CD14-positive monocyte (primary cell): ENCODE measurements at places on chromosomes 2 and 18.

GRCh38 chr2:126661702-126662500, 5.9 kb downstream of the GYPC start:
- no peak for DNase-seq

DNA sequence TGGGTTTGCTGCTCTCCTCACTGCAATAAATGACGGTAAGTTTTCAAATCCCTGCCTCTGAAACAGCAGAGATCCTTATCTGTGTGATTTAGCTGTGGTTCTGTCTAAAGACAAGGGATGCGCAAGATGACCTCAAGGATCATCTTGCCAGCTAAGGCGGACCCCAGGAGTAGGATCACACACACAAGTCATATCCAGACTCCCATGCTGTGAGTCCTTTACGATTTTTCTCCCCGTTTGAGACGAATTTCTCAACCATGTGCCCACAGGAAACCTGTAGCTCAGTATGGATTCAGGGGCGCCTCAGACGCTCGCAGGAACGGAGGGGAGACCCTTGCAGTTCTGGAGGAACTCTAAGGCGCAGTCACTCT, 11.1 kb upstream of the DCTN1 start:
- DNase-seq = no peak

DNA sequence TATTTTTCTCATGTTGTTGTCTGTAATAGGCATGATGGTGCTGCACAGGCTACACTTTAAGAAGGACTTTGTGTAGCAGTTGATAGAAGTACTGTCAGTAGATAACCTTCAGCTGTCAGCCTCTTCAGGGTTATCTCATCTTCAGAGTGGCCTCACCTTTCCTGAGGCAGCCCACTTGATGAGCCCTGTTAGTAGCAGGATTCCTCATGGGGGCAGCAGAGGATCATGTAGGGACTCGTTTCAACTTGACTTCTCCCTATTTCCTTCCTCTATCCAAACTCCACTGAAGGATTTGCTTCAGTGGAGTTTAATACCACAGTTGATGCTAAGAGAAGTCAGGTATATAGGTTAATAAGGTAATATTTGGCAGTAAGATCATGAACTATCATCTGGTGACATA, 530.3 kb upstream of the FSIP2 start:
- DNase-seq = no peak

GRCh38 chr2:185811580-185811979, 73.0 kb downstream of the FSIP2 start:
- DNase-seq = no peak

- DNase-seq = no peak
These were observed 22.9 kb downstream of the APCDD1 start for GRCh38 chr18:10477121-10477862.

DNA sequence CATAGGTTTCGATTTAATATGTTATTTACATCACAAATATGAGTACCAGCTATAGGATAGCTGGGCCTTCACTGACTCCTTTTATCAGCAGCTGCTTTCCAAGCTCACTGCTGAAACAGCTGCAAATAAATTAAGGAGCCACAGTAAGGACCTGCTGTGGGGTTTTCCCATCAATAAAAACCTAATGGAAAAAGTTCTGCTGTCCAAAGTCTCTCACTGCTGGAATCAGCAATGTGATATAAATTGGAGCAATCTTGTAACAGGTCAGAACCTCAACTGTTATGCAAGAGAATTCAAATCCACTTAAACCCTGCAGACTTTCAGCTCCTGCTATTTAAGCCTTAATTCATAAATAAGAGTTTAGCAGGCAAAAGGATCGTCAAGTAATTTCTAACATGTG, 61.3 kb downstream of the NEB start:
- no peak for DNase-seq

DNA sequence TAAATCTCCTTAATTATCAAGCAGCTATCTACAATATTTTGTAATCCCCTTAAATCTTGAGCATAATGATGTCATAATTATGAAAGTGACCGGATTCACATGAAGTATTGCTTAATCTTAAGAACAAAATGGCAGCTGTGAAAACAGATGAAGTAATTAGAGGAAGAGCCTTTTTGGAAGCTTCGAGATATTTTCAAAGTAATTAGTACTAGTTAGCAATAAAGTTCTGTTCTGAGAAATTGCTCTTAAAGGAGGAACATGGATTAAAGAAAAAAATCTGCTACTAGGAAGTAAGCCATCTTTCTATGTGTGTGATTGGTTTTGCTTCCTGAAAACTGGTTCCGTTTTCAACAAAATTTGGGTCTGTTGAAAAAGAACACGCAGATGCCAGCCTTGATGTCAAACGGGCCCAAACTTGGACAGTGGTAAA, 18.3 kb downstream of the CLUL1 start:
- peak; percentile 76 for DNase-seq

DNA sequence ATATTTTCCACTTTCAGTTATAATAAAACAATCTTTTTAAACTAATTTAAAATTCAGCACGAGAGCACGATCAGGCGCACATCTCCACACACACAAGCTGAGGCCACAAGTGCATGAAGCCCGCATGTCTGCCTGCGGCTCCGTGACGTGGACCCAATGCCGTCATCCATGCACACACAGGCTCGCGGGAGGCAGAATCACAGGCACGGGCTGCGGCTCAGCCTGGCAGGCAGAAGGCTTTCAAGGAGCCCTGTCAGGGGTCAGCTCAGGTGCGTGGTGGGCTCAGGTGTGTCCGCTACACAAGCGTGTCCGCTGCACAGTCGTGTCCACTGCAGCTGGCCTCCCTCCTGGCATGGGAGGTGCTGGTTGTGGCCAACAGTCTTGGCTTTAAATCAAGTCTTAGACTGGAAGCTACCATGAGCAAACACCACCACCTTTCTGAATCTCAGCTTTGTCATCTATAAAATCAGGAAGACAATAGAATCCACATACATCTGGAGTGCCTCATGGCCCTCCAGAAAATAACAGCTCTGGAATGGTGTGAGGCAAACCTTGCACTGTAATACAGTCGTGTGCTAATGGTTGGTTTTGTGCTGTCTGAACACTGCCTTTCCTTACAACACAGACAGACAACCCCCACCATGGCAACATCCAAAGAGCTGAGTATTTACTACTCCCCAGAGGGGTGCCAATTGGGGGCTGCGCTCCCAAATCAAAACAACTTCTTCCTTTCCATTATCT, 210.1 kb downstream of the NDUFA10 start:
- DNase-seq = no peak

DNA sequence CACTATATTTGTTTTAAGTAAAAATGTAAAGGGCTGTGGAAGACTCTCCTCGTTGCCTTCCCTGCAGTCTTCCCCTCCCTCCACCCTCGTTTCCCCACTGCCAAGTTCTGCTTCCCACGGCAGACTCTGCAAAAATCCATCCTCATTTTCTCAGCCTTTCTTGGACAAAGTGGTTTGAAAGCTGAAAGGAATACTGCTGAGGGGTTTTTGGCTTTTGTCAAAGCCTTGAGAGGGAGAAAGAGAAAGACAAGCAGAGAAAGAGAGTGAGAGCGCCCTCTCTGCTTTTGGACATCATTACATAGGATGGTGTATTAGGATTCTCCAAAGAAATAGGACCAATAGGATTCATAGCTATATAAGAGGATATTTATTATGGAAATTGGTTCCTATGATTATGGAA, 455.9 kb upstream of the SOX11 start:
- no peak for DNase-seq
